ENCODE measurements at places on chromosomes 11 and 22.
A peak's percentile ranks its signal among the peaks of the same experiment; 100 is the strongest.

- DNase-seq = no peak
These were observed 94.2 kb downstream of the ABTB2 start for GRCh38 chr11:34263441-34264091.

GRCh38 chr11:120064341-120064740 lies 73.6 kb downstream of the TRIM29 start:
- no peak for DNase-seq

DNA sequence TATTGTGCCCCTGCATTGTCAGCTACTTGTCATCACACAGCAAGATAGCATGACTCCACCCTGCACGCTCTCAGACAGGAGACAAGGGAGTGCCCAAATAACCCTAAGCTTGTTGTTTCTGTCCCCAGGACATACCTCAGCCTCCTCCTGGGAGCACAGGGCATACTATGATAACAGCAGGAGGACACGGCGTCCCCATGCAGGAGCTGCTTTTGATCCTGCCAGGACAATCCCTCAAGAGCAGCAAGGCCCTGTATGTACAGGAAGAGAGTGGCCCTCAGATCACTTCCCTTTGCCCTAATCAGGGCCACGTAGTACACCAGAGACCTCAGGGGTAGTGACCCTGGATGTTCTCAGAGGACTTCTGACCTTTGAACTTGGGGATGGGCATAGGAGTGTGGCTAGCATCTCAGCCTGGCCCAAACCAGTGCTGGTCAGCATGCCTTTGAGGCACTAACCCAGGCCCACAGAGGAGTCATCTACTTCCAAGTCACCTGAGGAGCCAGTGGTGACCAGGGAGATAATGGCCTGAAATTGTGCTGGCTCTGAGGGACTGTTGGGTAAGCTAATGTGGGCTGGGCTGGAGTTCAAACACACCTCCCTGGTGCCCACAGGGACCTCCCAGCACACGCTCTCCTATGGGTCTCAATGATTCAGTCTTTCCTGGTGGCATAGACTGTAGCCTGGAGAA lies 9.2 kb downstream of the APOA4 start:
- DNase-seq = no peak

DNA sequence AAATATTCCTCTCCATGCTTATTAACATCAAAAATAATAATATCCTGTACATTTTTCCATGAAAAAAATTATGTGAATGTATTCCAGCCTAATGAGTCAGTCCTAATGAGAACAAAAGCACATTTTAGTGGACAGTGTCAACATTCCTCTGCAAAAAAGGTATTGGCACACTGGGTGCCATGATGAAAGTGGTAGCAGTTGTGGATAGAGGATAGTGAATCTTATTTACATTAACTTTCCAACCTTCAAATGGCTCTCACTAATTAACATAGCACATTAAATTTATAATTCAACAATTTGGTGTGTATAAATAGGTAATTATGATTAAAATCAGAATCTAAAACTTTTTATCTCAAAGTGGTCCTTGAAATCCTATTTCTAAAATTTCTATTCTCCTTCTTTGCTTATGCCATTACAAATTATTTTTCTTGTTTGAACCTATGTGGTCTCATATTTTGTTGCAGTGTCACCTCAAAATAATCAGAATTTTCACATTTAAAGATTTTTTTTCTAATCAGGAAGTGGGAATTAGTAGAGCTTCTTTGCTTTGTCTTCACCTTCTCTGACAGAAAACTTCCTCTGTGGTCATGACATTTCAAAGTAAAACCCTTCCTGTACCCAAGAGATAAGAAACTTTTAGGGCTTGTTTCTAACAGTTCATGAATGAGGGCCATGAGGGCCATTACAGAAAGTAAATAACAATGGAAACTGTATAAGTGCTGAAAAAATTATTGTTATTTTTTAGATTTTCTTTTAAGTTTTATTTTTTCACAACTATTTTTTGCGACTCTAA lies 18.7 kb downstream of the SOX6 start:
- no peak for DNase-seq

DNA sequence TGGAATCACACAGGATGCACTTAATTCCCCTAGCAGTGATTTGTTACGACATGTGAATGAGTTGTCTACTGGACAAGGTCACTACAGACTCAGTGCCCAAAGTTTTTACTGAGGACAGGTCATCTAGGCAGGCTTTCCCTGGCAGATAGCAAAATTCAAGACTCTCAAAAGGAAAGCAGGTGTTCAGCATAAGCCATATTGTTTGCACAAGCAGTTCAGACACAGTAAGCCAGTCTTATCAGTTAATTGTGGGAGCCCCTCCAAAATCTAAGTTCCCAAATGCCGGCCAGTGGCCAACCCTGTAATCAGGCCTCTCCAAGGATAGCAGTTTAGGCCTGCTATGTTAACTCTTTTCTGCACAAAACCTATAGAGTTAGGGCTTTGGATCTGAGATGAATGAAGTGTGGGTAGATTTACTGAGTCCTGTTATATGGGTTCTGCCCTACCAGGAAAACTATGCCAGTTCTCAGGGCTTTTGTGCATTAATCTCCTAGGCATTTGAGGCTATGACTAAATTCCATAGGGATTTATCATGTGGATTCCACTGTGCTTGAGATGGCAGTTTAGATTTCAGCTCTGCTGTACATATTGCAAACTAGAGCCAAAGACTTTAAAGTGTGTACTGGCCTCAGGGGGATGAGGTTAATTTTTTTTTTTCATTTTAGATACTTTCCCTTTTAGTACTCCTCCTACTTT lies 4.8 kb upstream of the ARHGEF12 start:
- DNase-seq = no peak

- peak; percentile 47 for DNase-seq
These were observed 66.8 kb downstream of the LARGE1 start for GRCh38 chr22:33853200-33854097.

GRCh38 chr11:91239359-91239758 lies 985.3 kb upstream of the FAT3 start:
- no peak for DNase-seq

DNA sequence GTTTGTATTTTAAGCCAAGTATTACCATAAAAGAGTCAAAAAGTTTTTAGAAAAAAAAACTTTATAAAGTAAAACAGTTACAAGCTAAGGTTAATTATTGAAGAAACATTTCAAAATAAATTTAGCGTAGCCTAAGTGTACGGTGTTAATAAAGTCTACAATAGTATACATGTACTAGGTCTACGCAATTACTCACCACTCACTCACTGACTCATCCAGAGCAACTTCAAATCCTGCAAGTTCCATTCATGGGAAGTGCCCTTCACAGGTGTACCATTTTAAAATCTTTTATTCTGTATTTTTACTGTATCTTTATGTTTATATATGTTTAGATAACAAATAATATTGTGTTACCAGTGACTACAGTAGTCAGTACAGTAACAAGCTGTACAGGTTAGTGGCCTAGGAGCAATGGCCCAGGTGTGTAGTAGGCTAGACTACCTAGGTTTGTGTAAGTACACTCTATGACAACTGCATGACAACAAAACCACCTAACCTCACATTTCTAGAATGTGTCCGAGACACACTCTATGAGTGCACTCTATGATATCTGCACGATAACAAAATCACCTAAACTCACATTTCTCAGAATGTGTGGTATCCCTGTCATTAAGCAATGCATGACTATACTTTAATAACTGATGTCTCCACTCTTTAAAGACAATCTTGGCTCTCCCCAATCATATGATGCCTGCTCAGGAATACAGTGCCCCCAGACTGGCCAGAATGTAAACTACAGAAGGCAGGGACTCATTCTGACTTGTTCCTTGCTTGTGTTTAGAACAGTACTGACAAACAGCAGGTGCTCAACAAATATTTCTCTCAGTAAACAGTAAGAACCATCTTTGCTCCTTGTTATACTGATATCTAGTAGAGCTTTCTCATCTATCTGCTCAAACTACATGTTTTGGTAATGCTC lies 21.2 kb downstream of the KMT5B start:
- no peak for DNase-seq

- no peak for DNase-seq
These were observed 45.4 kb downstream of the IGF2 start for GRCh38 chr11:2093575-2094353.

GRCh38 chr22:38069372-38070249 lies 12.4 kb downstream of the PICK1 start:
- DNase-seq = no peak

DNA sequence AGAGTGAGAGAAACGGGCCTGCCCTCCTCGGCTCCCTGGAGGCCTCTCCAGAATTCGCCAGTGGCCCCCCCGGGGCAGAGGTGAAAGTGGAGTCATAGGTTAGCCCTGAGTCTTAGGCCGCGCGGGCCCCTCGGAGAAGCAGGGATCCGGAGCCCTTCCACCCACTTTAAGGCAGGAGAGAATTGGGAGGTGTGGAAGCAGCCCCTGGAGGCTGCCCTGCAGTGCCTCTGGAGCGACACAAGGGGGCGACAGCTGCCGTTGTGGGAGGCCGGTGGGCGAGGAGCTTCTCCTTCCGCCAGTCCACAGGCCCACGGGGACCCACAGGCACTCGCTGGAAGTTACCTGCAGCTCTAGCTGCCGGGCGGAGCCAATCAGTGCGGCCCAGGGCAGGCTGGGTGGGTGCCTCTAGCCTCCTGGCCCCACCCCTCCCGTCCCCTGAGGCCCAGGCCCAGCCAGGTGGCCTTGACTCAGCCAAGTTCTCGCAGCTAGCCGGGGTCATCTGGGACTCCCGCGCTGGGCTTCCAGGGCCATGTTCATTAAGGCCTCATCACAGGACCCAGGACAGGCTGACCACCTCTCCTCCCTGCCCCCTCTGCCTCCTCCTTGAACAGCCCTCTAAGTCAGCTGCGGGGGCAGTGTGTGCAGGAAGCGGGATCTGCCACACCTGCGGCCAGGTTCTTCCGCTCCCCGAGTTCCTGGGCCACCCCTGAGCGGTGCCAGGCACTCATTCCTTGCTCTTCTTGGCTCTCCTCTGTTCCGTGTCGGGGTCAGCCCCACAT lies 5.0 kb downstream of the DGKZ start:
- peak; percentile 70 for DNase-seq

DNA sequence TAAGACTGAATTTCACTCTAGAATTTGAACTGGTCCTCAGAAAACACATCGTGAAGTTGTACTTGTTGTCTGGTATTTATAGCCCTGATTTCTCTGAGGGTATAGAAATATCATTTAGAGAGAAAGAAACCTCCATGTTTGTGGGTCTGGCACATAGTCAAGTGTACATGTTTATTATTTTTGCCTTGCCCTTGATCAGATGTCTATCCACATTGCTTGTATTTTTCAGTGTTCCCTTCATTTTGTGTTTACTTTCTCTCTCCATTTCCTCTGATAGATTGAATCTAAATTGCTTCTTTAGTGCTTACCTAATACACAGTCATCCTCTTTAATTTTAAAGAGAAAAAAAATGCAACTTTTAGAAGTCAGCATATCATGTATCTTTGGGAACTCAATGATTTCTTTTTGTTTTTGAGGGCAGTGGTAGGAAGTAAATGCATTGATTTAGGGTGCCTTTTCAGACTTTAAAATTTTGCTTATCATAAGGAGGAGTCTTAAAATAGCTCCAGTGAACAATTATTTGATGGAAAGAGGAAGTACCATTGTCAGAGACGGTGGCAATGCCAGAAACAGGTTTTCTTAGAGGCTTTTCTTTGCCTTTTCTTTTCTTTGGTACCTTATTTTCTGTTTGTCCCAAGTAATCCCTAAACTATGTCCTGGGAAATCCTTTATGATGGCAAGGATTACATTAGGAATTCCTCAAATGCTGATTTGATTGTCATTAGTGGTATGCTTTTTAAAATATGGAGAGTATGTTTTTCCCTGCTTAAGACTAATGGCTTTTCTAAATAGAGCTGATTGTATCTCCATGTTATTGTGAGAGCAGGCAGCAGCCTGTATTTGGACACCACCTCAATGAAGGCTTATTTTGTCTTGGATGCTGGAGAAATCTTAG lies 29.8 kb upstream of the TECTA start:
- DNase-seq = no peak

DNA sequence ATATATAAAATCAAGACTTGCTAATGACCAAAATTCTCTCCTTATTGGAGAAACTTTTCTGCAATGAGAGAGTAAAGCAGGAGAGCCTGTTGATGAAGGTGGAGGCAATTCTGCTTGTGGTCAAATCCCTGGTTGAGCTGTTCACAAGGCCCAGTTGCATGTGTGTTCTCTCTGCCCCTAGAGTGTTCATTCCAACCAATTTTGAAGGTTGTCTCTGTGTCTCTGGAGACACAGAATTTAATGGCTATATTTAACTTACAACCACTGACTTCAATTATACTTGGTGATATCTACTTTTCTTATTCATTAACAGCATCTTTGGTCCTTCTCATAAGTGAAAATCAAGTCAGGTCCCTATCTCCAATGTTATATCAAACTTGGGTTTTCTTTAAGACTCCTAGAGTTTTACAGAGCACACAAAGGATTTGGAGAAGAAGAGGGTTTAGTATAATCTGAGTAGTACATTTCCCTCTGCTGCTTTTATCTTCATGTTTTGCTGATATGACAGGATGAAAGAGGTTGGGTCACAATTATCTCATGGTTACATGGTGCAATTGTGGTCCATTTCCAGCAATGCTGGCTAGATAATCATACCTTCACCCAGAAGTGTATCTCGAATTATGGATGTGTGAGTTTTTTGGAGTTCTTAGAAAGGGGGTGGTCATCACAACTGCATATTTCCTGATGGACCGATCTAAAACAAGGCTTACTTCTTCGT lies 4.0 kb downstream of the OOSP4A start:
- DNase-seq = no peak

DNA sequence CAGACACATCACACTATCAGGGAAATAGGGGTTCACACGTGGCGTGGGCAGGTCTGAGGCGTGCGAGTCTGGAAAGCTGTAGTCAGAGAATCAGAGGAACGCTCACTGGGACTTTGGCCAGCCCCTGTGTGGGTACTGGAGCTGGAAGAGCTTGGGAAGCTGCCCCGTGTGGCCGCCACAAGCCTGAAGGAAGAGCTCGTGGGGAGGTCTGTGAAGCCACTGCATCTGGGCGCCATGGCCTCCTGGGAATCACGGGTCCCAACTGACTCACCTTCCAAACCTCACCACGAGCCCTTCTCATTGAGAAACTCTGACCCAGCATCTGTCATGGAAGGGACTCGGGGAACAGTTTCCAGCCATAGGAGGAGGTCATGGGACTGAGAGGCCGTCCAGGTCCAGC lies 5.9 kb upstream of the MRGPRF start:
- DNase-seq = no peak

DNA sequence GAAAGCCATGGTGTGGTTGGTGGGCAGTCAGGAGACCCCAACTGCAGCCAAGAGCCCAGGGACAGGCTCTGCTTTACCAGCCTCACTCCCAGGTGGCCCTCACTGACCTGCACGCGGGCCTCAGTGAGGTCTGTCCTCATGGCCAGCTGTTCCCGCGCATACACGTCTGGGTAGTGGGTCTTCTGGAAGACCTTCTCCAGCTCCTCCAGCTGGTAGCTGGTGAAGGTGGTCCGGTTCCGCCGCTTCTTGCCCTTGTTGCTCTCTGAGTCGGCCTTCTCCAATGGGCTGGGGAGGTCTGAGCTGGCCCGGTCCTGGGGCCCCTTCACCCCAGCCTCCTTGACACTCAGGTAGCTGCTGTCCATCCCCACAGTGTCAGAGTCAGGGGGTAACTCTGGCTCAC lies 34.7 kb downstream of the ALX4 start:
- DNase-seq = no peak

GRCh38 chr11:118010738-118011461 lies 24.7 kb downstream of the IL10RA start:
- DNase-seq = peak; percentile 50

- DNase-seq = no peak
These were observed 28.9 kb downstream of the AP2A2 start for GRCh38 chr11:954392-955153.

- no peak for DNase-seq
These were observed 7.6 kb upstream of the NUCB2 start for GRCh38 chr11:17268902-17269301.

GRCh38 chr22:43992331-43992821 lies 31.7 kb upstream of the PARVB start:
- DNase-seq = no peak

All from GM12891 (cell line).